Stomach (tissue), 19 donors: ENCODE measurements at places on chromosomes 11 and 22. TPM values are rescaled to one million over a fixed set of nuclear protein-coding genes. Genes with fewer than 3 reads are reported as not detected.

DNA sequence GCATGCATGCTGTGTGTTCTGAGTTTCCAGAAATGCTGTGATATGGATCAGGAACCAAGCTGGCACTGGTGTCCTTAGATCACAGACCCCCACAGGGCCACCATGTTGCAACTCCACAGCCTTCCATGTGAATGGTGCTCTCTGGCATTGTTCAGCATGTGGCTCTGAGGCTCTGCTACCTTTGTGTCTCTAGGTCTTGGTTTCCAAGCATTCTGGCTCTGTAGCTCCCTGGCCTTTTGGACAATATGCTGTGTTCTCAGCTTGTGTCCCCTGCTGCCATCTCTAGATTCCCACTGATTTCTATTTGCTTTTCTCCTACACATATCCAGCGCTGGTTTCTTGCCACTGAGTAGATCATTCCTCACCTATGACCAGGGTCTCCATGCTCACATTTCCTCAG, 3.9 kb downstream of the SPTBN2 start:
- DNase-seq = no peak

DNA sequence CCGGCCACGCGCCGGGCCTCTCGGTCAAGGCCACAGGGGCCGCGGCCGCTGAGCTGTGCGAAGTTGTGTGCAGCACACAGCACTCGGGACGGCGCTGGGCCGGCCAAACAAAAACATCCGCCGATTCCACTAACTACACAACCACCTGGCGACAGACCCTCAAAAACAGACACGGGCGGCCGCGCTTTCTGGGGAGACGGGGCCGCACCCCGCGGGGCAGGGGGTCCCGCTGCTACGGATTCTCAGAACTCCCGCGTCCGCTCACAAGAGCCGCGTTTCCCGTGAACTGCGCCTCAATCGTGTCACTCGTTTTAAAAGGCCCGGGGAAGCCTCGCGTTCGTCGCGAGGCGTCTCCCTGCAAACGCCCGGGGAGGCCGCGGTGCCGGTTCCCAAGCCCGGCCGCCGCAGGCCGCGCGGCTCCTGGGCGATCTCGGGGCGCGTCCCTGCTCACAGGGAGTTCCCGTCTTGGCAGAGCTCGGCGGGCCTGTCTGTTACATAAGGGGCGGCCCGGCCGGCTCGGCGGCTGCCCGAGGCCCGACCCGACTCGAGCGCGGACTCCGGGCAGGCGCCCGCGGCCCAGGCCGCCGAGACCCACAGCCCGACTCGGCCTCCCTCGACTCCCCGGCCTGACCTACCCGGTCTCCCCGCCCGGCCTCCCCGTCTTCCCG, 936 bp downstream of the BRD1 start:
- DNase-seq = peak; percentile 76

Gene SHISA8
- not detected for total RNA-seq

Gene MMP11
- total RNA-seq = not detected

Gene SLC22A12
- not detected for total RNA-seq

Gene UPB1
- 0.73 TPM for total RNA-seq
